ENCODE measurements at places on chromosomes 3 and 15. TPM values are rescaled to one million over a fixed set of nuclear protein-coding genes. Genes with fewer than 3 reads are reported as not detected.

The XCR1 gene
- not detected for total RNA-seq

The MCF2L2 gene
- 13.7 TPM for total RNA-seq

The ARGFX gene
- total RNA-seq, result not detected

The FBXW12 gene
- total RNA-seq, result not detected

The SRP14 gene
- 186 TPM for total RNA-seq

The CFAP100 gene
- total RNA-seq, result not detected

The A4GNT gene
- total RNA-seq, result not detected

The KLHL40 gene
- total RNA-seq, result not detected

The PATL2 gene
- 0.65 TPM for total RNA-seq

The ZNF80 gene
- total RNA-seq, result not detected

The ABI3BP gene
- not detected for total RNA-seq

The PEX11A gene
- 2.9 TPM for total RNA-seq

The SEMA6D gene
- total RNA-seq, result 3.7 TPM

The GPR171 gene
- total RNA-seq, result not detected

The ZSCAN2 gene
- total RNA-seq, result 52.4 TPM

The CAPN7 gene
- 13.0 TPM for total RNA-seq

The SOX14 gene
- total RNA-seq, result 0.21 TPM

The SAMMSON gene
- total RNA-seq, result not detected

The PRR23E gene
- total RNA-seq, result not detected

The KLHL18 gene
- 31.7 TPM for total RNA-seq

The GOLGA6B gene
- total RNA-seq, result not detected

The SPRED1 gene
- total RNA-seq, result 32.6 TPM

The ZFYVE19 gene
- 10.7 TPM for total RNA-seq

The RTP1 gene
- 3.0 TPM for total RNA-seq

The CD200 gene
- total RNA-seq, result 50.2 TPM
